ENCODE measurements at places on chromosomes 11 and 22.

DNA sequence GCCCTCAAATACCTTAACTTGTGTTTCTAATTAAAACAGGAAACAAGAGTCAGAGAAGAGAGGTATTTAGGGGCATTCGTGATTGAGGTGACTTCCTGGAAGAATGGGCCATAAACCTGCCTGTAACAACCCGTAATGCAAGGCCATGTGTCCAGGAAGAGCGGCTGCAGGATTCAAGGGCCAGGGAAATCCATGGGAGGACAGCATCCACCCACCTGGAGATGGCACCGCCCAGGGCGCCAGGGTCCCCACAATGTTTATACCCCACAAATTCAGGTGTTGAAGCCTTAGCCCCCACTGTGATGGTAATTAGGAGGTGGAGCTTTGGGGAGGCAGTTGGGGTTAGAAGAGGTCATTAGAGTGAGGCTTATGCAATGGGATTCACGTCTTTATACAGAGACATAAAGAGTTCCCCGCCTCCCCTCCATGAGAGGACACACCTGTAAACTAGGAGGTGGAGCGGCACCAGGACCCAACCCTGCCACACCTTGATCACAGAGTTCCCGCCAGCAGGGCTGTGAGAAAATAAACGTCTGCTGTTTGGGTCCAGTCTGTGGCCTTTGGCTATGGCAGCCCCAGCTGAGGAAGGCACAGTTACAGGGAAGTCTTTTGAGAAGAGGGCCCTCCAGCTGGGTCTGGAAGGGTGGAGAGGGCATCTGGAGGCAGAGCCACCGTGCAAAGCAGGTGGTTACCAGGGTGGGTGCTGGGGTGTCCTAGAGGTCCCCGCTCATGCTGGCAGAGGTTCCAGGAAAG is 1394.3 kb downstream of the TBC1D22A start:
- DNase-seq: no peak

GRCh38 chr11:14258221-14258935 is 100.6 kb downstream of the RRAS2 start:
- no peak for DNase-seq

- DNase-seq: no peak
These were observed 297.0 kb downstream of the CTTN start for GRCh38 chr11:70695086-70695960.

DNA sequence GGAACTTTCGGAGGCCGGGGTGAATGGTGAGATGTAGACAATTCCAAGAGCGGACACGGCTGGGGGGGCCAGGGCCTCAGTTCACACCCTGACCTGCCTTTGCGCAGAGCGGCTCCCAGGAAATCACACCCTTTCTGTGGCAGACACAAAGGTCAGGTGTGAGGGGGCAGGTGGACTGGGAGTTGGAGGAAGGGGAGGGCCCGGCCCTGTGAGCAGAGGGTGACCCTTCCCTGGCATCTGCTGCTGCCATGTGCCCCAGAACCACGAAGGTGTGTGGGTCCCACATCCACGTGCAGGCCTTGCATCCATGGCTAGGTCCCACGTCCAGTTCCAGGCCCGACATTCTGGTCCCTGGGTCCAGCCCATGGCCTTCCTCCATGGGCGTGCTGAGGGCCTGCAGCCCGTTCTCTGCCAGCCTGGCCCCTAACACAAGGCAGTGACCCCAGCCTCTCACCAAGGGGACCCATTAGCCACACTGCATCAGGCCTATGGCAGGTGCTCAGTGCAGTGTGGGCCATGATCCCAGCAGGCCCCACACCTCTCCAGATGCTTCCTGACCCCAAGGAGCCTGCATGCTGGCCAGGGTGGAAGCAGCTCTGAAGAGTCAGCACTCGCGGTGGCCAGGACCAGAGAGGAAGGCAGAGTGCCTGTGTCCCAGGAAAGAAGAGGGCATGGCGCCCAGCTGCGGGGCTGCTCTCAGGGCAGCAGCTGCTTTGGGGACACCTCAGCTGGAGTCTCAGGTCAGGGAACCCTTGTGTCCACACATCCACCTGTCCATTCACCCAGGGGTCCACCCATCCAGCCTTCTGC is 18.9 kb upstream of the PIM3 start:
- no peak for DNase-seq
